ENCODE measurements at places on chromosomes 3 and 15.

DNA sequence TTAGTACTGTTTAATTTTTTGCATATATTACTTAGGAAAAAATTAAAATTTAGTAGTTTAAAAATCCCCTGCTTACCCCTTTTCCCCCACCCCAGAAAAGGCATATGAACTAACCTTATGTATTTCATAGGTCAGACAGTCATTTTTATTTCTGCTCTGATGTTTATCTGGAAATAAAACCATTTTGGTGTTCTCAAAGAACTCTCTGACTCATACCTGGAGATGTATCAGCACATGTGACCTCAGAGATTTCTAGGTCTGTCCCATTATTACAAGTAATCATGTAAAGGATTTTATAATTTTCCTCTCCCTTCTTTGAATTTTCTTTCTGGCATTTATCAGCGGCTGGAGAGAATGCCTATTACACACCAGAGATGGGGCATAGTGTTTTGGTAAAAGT, 14.1 kb upstream of the CCR8 start:
- no peak for DNase-seq

- DNase-seq: no peak
These were observed 7.7 kb downstream of the PKM start for GRCh38 chr15:72223278-72223677.

- no peak for DNase-seq
These were observed 4.7 kb downstream of the BHLHE40 start for GRCh38 chr3:4983739-4984510.

DNA sequence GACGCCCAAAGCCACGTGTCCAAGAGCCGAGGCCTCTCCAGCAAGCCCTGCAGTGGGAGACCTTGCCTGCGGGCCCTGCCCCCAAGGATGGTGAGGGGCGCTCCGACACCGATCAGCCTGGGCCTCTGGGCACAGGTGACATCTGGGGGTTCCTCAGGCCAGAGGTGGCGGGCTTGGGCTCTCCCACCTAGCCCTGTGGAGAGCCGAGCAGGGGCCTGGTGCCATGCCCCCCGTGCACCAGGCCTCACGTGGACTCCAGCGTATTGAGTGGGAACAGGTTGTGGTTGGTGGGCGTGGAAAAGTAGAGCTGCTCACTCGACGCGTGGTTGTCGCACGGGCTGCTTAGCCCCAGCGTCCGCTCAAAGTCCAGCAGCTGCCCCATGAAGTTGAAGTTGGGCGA, 5.8 kb downstream of the DUSP7 start:
- DNase-seq: no peak

GRCh38 chr3:135017003-135017893, 222.2 kb downstream of the EPHB1 start:
- no peak for DNase-seq

DNA sequence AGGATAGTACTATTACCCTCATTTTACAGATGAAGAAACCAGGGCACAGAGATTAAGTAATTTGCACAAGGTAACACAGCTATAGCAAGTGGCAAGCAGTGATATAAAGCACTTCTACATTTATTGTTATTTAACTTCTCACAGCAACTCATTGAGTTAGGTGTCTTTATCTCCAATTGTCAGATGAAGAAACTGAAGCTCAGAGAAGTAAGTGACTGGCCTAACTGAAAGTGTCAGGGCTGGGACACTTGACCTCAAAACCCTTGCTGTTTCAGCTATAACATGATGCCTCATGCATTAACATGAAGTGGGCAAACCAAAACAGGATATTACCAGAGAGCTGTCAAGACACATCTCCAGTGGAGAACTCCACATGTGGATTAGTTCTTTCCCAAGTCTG, 65.8 kb upstream of the LEKR1 start:
- DNase-seq: no peak

GRCh38 chr3:6516143-6516542, 344.8 kb upstream of the GRM7 start:
- DNase-seq: no peak

DNA sequence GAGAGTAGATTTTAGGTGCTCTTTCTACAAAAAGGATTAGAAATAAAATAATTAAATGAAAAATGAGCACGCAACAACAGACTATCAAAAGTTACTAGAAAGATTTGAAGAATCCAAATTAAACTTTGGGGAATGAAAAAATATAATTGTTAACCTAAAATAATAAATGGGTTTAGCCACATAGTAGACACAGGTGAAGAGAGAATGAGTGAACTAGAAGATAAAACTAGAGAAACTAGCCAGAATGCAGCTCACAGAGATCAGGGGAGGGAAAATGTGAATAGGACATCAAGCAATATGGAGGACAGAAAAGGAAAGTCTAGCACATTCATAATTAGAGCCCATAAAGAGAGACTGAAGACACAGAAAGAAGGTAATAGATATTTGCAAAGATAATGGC, 310.7 kb upstream of the WNT5A start:
- no peak for DNase-seq

DNA sequence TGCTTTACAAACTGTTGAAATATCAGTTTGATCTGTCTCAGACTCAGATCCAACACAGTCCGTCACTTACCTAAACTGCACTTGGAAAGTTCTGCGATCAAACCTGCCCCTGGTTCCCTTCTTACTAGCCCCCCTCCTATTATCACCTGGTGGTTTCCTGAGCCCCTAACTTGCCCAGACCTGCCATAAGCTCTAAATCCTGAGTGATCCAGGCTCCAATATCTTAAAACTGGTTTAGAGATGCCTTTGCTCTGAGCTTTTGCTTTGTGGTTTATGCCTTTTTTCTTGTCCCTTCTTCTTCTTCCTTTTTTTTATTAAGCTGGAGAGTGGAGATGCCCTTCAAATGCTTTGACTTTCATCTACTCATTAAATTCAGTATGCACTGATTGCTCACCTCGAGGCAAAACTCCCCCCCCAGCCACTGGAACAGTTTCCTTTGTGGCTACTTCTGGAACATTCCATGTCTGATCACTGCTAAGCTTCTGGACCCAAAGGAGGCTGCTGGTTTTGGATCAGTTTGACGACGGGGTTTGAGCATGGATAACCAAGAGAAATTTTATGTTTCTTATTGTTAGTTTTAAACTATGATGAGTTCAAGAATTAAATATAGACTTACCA, 3.5 kb upstream of the ITGB5 start:
- no peak for DNase-seq

DNA sequence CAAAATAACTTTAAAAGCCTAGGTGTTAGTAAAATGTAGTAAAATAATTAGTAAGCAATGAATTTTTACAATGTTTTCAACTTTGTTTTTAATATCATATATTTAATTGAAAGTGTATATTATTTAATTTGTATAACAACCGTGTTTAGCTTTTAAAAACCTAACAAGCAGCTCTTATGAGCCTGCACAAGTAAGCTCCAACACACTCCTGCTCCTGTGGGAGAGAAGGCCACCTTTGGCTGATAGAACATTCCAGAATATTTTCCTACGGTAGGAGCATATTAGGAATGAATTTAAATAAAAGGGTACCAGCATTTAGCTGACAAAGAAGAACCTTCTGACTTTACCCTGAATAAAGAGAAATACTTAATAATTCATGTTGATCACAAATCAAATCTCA, 40.3 kb upstream of the TM4SF1 start:
- DNase-seq: no peak

GRCh38 chr15:34116620-34117019, 14.7 kb downstream of the PGBD4 start:
- no peak for DNase-seq

GRCh38 chr3:152301745-152302181, 33.0 kb downstream of the MBNL1 start:
- no peak for DNase-seq

All from HuH-7.5 (cell line).